ENCODE measurements at places on chromosomes 6 and 20. TPM values are rescaled to one million over a fixed set of nuclear protein-coding genes. Genes with fewer than 3 reads are reported as not detected.

GRCh38 chr6:25369036-25369432, 89.9 kb downstream of the CARMIL1 start:
- DNase-seq: no peak

GRCh38 chr6:186340-186965, 105.8 kb upstream of the DUSP22 start:
- peak; percentile 6 for DNase-seq

GRCh38 chr6:149898966-149899365, 1.1 kb upstream of the RAET1E start:
- no peak for DNase-seq

DNA sequence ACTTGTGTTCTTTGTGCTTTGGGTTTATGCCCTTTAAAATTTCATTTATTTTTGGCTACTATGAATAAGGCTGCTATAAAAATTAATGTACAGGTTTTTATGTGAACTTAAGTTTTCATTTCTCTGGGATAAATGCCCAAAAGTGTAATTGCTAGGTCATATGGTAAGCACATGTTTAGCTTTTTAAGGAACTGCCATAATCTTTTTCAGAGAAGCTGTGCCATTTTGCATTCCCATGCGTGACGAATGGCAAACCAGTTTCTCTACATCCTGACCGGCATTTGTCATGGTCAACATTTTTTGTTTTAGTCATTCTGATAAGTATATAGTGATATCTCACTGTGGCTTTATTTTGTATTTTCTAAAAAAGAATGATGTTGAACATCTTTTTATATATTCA, 236.0 kb upstream of the SGK1 start:
- no peak for DNase-seq

DNA sequence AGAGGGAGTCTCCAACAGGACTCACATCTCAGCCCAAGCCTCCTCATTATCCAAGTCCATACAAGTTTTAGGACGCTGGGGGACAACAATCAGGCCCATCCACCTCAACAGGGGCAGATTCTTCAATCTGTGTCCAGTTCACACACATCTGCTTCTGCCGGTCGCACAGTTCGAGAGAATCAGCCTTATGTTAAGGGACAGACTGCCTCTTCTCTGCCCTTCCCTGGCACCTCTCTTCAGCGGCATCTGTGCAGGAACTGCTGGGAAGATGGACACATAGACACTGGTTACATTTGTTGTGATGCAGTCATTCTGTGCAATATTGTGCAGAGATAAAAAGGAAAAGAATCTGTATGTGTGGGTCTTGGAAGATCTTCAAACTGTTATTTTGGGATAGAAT, 21.0 kb downstream of the ULBP1 start:
- DNase-seq: no peak

The BEND3 gene
- total RNA-seq: 6.8 TPM

Measured in renal cortical epithelial cell (primary cell).